Right lobe of liver (tissue), 6 donors: ENCODE measurements at places on chromosomes 2 and 18. TPM values are rescaled to one million over a fixed set of nuclear protein-coding genes. Genes with fewer than 3 reads are reported as not detected.

EFHD1 gene
- total RNA-seq = 7.3 TPM

DNA sequence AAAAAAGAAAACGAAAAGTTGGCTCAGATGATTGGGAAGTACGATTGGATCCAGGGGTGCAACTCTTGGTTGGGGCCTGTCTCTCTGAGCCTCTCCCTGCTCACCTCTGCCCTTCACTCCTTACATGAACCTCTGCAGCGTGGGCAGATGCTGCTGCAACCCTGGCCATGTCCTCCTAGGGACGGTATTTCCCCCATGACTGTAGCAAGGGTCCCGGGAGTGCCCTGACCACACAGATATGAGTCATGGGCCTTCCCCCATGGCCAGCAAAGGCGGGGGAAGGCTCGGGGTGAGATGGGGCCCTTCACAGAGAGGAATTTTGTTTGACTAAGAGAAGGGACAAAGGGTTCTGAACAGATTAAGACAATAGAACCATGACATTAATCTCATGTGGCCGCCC is 129.0 kb downstream of the NCK2 start:
- no peak overlapping the region for H3K4me3 ChIP-seq
- H3K36me3 ChIP-seq = no peaks in the 10 kb centered on the region
- H3K27ac ChIP-seq = no peak overlapping the region
- H3K27me3 ChIP-seq = no peaks in the 10 kb centered on the region

- no peaks in the 10 kb centered on the region for H3K27me3 ChIP-seq
- H3K27ac ChIP-seq = no peak overlapping the region
- H3K4me1 ChIP-seq = no peaks in the 10 kb centered on the region
- no peak overlapping the region for H3K4me3 ChIP-seq
These were observed 69.6 kb upstream of the SCN1A start for GRCh38 chr2:166197446-166197845.

MYO5B gene
- total RNA-seq = 16.1 TPM

GRCh38 chr2:229370509-229370908 is 99.4 kb upstream of the PID1 start:
- DNase-seq = no peak
- no peaks in the 10 kb centered on the region for H3K4me1 ChIP-seq
- no peak overlapping the region for H3K27ac ChIP-seq
- no peak overlapping the region for H3K4me3 ChIP-seq
- H3K27me3 ChIP-seq = no peaks in the 10 kb centered on the region
